ENCODE measurements at places on chromosomes 7 and 10.
A peak's percentile ranks its signal among the peaks of the same experiment; 100 is the strongest.

DNA sequence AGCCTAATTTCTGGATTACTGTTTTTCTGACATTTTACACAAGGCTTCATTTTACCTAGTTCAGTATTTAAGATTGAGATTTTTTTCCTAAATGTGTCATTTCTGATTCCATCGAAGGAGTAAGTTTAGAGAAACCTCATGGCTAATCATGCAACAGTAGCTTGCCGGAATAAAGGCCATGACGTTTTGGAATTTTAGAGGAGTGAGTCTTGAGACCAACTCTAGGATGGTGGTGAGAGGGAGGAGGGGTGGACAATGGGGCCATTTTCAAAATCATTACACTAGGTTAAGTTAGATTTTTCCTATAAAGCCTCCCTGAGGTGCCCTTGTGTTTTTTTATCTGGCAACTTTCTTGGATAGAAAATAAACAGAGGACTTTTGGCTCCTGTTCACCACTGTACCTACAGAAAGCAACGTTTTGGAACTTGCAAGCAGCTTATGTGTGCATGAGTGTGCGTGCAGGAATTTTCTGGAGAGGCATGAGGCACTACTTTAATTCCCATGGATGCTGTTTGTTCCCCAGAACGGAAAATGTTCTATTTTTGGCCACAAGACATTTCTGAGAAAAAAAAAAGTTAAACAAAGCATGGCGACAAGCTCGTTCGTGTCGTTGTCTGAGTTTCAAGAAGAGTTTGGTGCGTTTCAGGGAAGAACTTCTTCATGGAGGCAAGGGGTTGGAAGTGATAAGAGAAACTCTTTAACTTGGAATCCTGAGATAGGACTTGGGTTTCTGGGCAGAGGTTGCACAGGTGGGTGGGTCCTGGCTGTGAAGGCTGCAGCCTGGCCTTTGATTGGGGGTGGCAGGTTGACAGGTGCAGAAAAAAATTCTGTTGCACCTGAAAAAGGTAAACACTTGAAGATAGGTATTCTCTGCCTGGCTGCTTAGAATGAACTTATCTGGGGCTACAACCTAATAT lies 178.1 kb downstream of the PTEN start:
- DNase-seq: peak; percentile 51

- DNase-seq: no peak
Measured at GRCh38 chr7:98748090-98748489, 121.7 kb downstream of the TMEM130 start.

DNA sequence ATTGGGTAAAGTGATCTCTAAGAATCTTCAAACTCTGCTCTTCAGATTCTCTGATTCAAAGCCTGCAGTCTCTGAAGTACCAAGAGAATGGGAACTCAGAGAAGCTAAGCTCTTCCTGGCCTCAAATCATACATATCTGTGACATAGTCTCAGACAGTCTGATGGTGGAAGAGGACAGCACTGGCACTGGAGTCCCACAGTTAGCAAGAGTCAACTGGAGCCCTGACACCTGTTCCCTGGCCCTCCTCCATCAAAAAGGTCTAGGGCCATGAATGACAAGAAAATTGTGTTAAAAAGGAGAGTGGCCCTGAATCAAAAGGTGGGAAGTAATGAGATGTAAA lies 37.7 kb downstream of the PRSS2 start:
- no peak for DNase-seq

GRCh38 chr7:31488562-31489203 lies 25.2 kb upstream of the ITPRID1 start:
- peak; percentile 9 for DNase-seq

GRCh38 chr10:62502995-62503613 lies 128.9 kb downstream of the ZNF365 start:
- DNase-seq: no peak

GRCh38 chr10:56091872-56092271 lies 269.2 kb downstream of the ZWINT start:
- DNase-seq: no peak

DNA sequence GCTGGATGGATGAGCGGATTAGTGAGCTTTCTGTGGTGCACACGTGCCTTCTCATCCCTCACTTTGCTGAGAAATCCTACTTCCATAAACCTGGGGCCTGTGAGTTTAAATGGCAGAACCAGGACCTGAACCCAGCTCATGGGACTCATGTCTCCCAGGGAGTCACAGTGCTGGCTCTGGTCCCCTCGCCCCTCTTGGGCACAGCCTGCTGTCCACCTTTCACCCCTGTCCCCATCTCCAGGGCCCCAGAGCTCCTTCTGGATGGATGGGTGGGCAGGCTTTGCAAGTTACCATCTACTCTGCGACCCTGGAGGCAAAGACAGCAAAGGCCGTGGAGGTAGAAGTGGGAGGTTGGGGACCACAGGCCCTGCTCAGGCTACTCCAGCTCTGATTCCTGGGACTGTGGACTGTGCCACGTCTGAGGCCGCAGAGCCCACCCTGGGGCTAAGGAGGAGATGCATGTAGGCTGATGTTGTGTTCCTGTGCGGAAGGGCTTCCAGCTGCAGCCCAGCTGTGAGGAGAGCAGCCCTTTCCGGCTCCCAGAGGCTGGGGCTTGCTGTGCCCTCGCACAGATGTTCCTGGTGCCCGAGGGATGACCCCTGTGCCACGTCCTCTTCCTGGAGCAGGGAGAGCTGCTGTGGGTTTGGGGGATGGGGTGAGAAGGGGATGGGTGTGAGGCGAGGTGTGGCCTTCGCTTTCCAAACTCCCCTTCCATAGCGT lies 40.3 kb downstream of the PRF1 start:
- no peak for DNase-seq

DNA sequence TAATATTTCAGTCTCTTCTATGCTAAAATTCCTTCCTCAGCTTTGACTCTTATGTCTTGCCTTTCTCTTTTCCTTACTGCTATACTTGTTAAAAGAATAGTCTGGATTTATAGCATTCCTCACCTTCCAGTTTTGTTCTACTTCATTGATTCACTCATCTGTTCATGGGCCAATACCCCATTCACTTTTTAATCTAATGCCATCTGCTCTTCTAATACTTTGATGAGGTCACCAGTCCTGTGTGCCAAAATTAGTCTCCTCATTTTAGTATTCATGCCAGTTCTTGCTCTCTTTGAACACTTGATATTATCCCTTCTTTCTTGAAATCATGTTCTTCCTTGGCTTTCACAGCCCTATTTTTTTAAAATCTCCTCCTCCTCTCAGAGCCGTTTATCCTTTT lies 19.3 kb downstream of the STK17A start:
- no peak for DNase-seq

DNA sequence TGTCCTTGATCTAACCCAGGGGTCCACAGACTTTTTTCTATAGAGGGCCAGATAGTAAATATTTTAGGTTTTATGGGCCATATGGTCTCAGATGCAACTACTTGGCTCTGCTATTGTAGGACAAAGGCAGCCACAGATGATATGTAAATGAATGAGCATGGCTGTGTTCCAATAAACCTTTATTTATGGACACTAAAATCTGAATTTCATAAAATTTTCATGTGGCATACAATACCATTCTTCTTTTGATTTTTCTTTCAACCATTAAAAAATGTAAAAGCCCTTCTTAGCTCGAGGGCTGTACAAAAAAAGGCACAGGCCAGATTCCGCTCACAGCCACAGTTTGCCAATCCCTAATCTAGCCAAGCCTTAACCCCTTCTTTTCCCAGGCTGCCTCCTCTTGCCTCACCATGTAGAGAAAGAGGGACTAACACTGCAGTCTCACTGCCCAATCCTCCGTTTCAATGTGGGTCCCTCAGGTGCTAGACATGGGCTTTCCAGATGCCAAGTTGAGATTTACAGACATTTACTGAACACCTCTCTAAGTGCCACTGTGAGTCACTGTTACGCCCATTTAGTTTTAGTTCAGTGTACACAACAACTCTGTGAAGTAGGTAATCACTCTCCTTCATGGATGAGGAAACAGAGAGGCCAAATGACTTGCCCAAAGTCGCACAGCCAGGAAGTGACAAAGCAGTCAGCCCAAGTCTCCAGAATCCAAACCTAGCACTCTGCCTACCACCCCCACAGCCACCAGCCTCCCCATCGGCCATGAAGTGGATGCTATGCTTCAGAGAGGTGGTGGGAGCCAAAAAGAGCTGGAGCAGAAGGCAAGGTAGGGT lies 132.6 kb upstream of the PDLIM1 start:
- DNase-seq: no peak

GRCh38 chr7:2956526-2957368 lies 86.9 kb downstream of the CARD11 start:
- no peak for DNase-seq

DNA sequence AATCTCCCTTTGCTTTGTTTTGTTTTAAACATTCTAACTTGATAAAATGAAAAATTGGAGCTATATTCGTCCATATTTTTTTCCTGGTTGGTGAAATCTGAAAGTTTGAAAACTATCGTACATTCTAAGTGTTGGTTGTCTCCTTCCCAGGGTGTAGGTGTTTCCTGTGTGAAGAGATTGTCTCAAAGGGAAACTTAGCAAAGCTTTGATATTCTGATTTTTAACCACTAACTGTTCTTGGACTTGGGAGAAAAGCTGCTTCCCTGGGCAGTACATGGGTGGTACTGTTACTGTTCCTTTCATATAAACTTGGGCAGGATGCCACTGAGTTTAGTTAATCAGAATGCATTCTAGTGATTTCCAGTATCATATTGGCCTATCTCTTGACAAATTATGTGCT lies 253.5 kb upstream of the LRGUK start:
- no peak for DNase-seq

DNA sequence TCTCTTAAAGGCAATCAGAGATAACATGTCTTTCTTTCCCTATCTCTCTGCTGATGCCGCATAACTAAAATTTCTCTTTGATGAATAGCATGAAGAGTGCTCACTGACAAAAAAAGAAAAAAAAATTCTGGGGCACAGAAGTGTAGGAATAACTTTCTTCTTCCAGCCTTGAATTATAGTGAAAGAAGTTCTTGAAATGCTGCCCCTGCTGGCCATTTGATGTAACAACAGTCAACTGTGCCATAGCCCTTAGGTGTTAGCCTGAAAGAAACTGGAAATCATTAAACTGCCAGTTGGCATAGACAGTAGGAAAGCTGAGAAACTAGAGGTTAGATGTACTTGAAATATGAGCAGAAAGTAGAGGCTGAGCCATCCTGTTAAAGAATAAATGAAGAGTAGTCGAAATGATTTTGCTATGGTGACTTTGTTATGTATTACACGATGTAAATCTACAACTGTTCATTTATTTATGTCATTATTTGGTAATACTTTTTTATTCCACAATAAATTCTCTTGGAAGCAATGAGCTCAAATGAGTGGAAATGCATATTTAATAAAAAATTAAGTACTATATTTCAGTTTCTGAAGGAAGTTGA lies 48.3 kb upstream of the FAM171A1 start:
- peak; percentile 29 for DNase-seq

DNA sequence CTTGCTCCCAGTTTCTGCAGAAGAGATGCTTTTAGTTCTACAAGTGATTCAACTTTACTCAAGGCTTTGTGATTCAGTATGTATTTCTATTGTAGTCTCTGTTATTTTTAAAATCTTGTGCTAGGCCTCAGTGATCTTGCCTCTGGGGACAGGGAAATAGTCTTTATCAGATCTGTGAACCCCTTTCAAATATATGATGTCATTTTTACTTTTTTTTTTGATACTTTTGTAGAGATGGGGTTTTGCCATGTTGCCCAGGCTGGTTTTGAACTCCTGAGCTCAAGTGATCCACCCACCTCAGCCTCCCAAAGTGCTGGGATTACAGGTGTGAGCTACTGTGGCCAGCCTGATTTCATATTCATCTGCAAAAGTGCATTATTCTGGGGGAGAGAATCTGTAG lies 3.4 kb downstream of the SNX10 start:
- DNase-seq: no peak

- no peak for DNase-seq
Measured at GRCh38 chr10:34275626-34276130, 539.4 kb downstream of the PARD3 start.

DNA sequence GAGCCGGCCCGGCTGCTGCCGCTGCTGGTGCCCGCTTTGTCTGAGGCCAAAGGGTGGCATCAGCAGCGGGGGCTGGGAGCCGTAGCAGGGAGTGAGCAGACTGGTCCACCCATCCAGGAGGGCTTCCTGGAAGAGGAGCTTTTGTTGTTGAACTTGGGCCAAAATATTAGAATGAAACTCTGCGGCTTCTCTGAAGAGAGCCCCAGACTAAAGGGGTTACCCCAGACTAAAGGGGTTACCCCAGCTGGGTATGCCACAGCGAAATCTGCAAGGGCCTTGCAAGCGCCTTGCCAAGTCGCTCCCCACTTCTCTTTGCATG lies 154.7 kb upstream of the ZMIZ1 start:
- no peak for DNase-seq

- DNase-seq: no peak
Measured at GRCh38 chr10:130037169-130037661, 73.1 kb upstream of the EBF3 start.

- DNase-seq: peak; percentile 54
Measured at GRCh38 chr7:81684514-81685269, 85.2 kb downstream of the HGF start.

- DNase-seq: peak; percentile 36
Measured at GRCh38 chr7:4713183-4713784, 31.2 kb downstream of the FOXK1 start.

- no peak for DNase-seq
Measured at GRCh38 chr7:155985518-155986250, 173.4 kb upstream of the SHH start.

- DNase-seq: no peak
Measured at GRCh38 chr10:17905491-17905890, 46.2 kb upstream of the SLC39A12 start.

DNA sequence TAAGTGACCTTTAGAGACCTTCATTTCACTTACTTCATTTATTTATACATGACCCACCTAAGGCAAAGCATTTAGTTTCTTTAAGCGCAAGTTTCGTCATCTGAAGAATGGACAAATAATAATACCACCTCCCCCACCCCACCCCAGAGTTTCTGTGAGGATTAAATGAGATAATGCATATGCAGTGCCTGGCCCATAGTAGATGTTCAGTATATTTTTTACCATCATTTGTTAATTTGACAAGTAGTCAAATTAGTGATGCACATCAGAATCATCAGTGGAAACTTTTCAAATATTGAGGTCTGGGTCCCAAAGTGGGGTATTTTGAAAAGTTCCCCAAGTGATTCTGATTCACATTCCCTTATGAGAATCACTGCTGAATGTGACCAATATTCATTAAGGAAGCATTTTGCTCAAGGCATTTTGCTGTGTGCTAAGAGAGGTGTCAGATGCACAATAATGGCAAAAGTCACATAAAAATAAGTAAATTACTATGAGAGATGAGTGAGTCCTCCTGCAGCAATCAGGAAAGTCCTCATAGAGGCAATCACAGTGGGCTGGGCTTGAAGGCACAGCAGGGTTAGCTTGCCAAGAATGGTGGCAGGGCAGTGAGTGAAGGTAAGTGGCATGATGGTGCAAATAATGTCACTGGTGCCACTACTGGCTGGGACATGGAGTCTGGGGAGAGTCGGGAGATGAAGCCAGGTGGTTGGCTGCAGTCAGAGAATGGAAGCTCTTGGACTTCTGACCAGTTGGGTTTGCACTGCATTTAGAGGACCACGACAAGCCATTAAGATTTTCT lies 244.1 kb downstream of the PTEN start:
- no peak for DNase-seq

GRCh38 chr10:5575144-5575481 lies 50.4 kb downstream of the CALML3 start:
- DNase-seq: no peak

Data from hepatic stellate cell (primary cell).